ENCODE measurements at places on chromosomes 2 and 18. TPM values are rescaled to one million over a fixed set of nuclear protein-coding genes. Genes with fewer than 3 reads are reported as not detected.

IL36RN gene
- 0.26 TPM for total RNA-seq

DNA sequence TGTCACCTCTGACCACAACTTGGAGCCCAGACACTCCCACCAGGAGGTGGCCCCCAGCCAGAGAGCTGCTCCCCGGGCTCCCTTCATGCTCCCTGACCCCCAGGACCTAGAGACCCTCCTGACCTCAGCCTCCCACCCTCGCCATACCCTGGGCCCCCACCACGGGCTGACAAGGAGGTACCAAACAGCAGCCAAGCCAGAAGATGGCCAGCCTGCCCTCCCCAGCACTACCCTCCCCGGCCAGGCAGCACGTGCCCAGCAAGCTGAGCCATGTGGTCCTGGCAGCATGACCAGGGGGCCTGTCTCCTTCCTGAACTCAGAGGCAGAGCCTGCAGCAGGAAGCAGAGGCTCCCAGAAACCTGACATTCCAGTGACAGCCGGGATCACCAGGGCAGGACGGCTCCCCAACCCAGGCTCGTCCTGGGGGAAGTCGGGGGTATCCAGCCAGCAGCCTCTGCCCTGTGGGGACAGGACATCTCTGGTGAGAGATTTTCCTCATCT, 69.4 kb upstream of the GPC1 start:
- DNase-seq, result no peak

DNA sequence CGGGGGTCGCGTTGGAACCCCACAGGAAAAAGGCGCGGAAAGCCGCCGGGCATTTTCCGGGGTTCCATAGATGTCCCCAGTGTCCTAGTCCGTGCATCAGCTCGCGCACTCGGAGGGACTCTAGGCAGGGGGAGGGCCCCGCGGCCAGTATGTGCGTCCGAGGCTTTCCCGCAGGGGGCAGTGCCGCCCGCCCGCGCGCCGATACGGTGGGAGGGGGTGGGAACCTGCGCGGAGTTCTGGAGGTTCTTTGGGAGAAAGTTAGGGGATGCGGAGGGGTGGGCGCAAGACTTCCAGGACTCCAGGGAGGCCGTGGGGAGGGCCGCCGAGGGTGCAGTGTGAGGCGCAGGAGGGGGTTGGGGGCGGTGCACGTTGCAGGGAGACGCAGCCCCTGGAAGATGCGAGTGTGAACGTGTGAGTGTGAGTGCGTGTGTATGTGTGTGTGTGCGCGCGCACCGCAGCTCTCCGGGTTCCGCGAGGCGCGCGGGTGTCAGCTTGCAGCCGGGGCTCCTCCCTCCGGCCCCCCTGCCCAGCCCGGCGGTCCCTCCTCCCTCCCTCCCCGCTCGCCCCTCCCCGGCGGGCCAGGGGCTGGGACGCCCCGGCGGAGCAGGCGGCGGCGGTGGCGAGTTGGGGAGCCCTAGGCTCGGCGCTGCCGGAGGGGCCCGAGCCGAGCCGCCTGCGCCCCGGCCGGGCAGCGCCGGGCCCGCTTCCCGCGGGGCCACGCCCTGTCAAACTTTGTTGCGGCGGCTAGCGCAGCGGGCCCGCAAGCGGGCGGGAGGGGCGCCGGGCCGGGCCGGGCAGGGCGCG, at the start of gene TCF7L1:
Gene TCF7L1 (plus strand): TSS at position 559 of the 804 bp plus-strand sequence. CDS start 293 bp downstream, outside the sequence.
- peak; percentile 67 for DNase-seq

GRCh38 chr2:181231886-181232621, 225.1 kb upstream of the ITGA4 start:
- DNase-seq, result no peak

GRCh38 chr18:59512025-59512755, 153.1 kb upstream of the LMAN1 start:
- no peak for DNase-seq

GRCh38 chr2:64478502-64479230, 24.7 kb downstream of the LGALSL start:
- no peak for DNase-seq

RNF149 gene
- total RNA-seq, result 113 TPM

ARHGEF33 gene
- 2.1 TPM for total RNA-seq

FAP gene
- total RNA-seq, result 57.7 TPM

AAK1 gene
- total RNA-seq, result 51.5 TPM

DNA sequence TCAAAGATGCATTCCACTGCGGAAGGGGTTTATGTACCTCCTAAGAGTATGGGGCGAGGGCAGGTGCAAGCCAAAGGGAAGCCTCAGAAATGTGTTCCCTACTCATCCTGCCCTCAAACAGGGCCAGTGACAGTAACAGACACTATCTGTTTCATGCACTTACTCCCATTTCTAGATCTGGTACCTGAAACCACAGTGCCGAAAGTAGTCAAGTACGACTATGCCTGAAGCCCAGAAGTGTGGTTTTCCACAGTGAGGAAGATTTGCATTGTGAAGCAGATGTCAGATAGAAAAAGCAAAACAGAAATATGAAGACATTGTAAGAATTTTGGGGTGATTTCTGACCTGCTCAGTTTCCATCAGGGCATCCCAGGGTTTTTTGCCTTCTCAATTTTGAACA, 748.7 kb downstream of the RNF144A start:
- DNase-seq, result no peak

MGAT4A gene
- 23.8 TPM for total RNA-seq

DNA sequence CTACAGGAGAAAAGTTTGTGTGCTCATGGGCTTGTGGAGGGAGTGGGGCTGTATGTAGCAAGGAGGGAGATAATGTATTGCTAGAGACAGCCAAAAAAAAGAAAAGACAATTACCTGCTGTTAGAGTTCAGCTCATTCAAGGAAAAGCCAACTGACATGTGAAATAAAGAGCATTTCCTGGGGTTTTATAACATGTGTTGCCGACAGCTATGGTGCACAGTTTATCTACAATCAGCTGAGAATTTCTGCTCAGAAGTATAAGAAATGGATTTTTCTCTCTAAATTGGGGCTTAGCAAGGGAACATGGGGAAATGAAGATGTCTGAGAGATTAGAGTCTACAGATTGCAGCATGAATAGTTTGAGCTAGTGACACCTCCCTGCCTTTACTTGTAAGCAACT, 674.1 kb downstream of the SUCLG1 start:
- DNase-seq, result no peak

- DNase-seq, result no peak
These were observed 163.5 kb downstream of the MC4R start for GRCh38 chr18:60209042-60209441.

DNA sequence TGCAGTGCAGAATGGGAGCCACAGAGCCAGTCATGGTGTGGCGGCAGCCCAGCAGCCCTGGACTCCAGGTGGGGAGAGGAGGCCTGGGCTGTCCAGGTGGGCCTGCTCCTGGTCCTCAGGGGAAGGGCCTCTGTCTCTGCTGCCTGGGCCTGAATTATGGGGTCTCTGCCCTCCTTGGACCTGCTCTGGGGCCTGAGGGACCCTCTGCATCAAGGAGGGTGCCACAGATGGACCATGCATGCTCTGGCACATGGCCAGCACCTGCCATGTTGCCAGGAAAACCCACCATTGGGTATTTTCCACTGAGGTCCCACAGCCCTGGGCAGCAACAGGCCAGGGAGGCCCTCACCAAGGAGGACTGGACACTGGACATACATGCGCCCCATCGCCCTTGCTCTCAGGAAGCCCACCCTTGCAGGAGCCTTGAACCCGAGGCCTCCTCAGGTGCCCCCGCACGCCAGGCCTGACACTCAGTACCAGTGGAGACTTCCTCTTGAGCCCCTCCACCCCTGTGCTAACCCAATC, 107.1 kb downstream of the NDUFA10 start:
- DNase-seq, result no peak

HOXD8 gene
- 12.3 TPM for total RNA-seq

SPDYA gene
- 7.1 TPM for total RNA-seq

- DNase-seq, result no peak
These were observed 871.8 kb downstream of the SLC4A3 start for GRCh38 chr2:220499225-220499624.

RAPH1 gene
- 47.7 TPM for total RNA-seq

DNA sequence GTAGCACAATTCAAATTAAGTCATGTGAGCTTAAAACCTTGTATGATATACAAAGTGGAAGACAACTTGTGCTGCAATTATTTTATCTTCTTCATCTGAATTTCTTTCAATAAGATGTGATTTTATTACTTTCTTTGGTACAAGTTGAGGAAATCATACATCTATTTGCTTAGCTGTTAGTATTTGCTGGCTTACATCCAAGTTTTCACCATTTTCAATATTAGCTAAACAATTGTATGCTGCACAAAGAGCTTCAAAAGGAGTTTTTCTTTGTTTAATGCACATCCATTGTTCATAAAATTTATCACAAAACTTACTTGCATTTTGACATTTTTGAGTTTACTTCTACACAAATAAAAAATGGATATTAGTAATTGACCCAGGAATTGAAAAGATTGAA, 40.9 kb downstream of the SCN9A start:
- no peak for DNase-seq

- no peak for DNase-seq
These were observed 193.5 kb upstream of the ZEB2 start for GRCh38 chr2:144713410-144713809.

C1QL2 gene
- not detected for total RNA-seq

- no peak for DNase-seq
These were observed 15.6 kb downstream of the BMP10 start for GRCh38 chr2:68855550-68855949.

DNA sequence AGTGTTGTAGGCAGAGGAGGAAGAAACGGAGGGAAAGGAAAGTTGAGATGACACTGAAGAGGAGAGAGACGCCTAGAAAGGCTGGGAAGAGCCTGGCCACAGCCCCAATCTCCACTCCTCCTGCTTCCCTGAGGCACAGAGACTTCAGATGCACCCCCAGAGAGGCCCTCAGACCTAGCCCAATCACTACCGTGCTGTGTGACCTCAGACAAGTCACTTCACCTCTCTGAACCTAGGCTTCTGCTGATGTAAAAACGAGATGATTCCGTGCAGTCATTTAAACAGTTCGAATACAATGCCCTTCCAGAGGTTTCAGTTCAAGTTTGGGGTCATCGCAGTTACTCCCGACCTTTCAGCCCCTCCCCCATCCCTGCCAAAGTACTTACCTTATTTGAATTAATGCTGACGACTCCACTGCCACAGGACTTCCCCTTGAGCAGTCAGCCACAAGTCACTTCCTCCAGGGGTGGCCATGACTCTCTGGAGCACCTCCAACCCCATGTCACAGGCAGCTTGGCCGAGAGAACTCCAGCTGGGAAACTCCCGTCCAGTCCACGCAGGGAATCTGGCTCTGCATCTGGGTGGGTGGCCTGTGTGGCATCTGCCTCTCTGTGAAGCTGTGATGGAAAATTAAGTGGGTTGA, 105.2 kb upstream of the ID2 start:
- DNase-seq, result no peak

GKN2 gene
- not detected for total RNA-seq

TDRD15 gene
- total RNA-seq, result 3.8 TPM

GRCh38 chr18:69480460-69480859, 79.8 kb downstream of the DOK6 start:
- no peak for DNase-seq

- no peak for DNase-seq
These were observed 207.5 kb upstream of the EPHA4 start for GRCh38 chr2:221779614-221780067.
